ENCODE measurements at places on chromosomes 3 and 15. TPM values are rescaled to one million over a fixed set of nuclear protein-coding genes. Genes with fewer than 3 reads are reported as not detected.

Gene GOLGA6B
- total RNA-seq: not detected

Gene SH3GL3
- total RNA-seq: 2.0 TPM

Gene TICRR
- not detected for total RNA-seq

Gene CHDH
- 6.6 TPM for total RNA-seq

Gene RLBP1
- not detected for total RNA-seq

Gene EXD1
- total RNA-seq: not detected

Gene MKRN3
- total RNA-seq: 0.21 TPM

Gene SKOR1
- 1.7 TPM for total RNA-seq

Gene ZBTB47
- 29.1 TPM for total RNA-seq

Gene RTP3
- not detected for total RNA-seq

Gene KNG1
- not detected for total RNA-seq

Gene POLR2H
- total RNA-seq: 52.8 TPM

Gene GPR171
- not detected for total RNA-seq

Gene SLC22A13
- total RNA-seq: not detected

Gene FILIP1L
- 99.1 TPM for total RNA-seq

Gene FANCD2OS
- not detected for total RNA-seq

Gene PLA2G4E
- total RNA-seq: not detected

Gene A4GNT
- not detected for total RNA-seq

Gene IL16
- total RNA-seq: 26.2 TPM

Gene LRRC58
- 29.3 TPM for total RNA-seq

Gene ROPN1
- total RNA-seq: not detected

Gene SLC15A2
- 5.6 TPM for total RNA-seq

Gene CELF6
- 4.4 TPM for total RNA-seq

Gene ZNF710
- total RNA-seq: 2.3 TPM

Gene CATSPER2
- 0.51 TPM for total RNA-seq

Gene LRRC2
- total RNA-seq: 3.9 TPM

Gene SPINK8
- not detected for total RNA-seq

Gene TM4SF18
- total RNA-seq: 35.5 TPM

Gene IGF2BP2
- 2.9 TPM for total RNA-seq

Gene ADPRH
- total RNA-seq: 2.6 TPM

Gene PCOLCE2
- total RNA-seq: 27.4 TPM

Gene ADAMTS17
- 8.1 TPM for total RNA-seq

Gene MUC4
- total RNA-seq: 0.26 TPM

Gene RASL12
- 85.3 TPM for total RNA-seq

Gene RAB43
- total RNA-seq: 10.8 TPM

Gene ARRDC4
- total RNA-seq: 45.1 TPM

Gene PHLDB2
- total RNA-seq: 77.1 TPM

Gene ZPLD1
- not detected for total RNA-seq

Gene CCDC54
- total RNA-seq: not detected

Gene PRSS50
- not detected for total RNA-seq

Gene LRRC34
- total RNA-seq: 27.3 TPM

Gene B4GALT4
- total RNA-seq: 74.1 TPM

Gene ZNF80
- total RNA-seq: not detected

Gene ADGRG7
- not detected for total RNA-seq

Gene IQCH
- 2.2 TPM for total RNA-seq

Gene C3orf70
- 18.2 TPM for total RNA-seq

Gene MKRN2OS
- not detected for total RNA-seq

Gene SCN5A
- under 0.01 TPM for total RNA-seq

Gene CLDND1
- 158 TPM for total RNA-seq

Gene MRPS22
- total RNA-seq: 63.5 TPM

Gene THAP10
- total RNA-seq: 4.1 TPM

Gene DUOXA2
- not detected for total RNA-seq

Gene SNX4
- total RNA-seq: 91.6 TPM

Gene B3GALNT1
- 15.3 TPM for total RNA-seq

Data from uterus (tissue), 4 donors.